ENCODE measurements at places on chromosomes 7 and 10. TPM values are rescaled to one million over a fixed set of nuclear protein-coding genes. Genes with fewer than 3 reads are reported as not detected.

The THSD7A gene
- total RNA-seq: 31.6 TPM

GRCh38 chr7:92034116-92034515 is 93.5 kb downstream of the AKAP9 start:
- DNase-seq: no peak

The ADAM12 gene
- total RNA-seq: 15.4 TPM

The METTL27 gene
- total RNA-seq: 0.41 TPM

DNA sequence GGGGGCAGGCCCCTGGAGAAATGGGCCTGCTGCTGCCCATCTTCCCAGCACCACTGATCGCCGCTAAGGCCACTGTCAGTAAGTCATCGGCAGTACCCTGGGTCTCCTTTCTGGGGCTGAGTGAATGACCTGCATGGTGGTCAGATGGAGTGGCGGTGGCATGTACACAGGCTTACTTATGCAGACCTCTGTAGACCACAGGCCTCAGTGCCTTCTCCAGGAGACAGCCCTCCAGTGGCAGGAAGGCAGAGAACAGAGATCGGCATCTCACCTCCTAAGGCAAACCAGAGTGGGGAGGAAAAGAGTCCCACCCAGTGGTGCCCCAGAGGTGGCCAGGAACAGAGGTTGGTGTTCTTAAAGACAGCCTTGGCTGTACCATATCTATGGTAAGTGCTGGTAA is 22.8 kb upstream of the LRRC4 start:
- no peak for DNase-seq

GRCh38 chr10:48252354-48252650 is 22.2 kb downstream of the FRMPD2 start:
- DNase-seq: no peak

DNA sequence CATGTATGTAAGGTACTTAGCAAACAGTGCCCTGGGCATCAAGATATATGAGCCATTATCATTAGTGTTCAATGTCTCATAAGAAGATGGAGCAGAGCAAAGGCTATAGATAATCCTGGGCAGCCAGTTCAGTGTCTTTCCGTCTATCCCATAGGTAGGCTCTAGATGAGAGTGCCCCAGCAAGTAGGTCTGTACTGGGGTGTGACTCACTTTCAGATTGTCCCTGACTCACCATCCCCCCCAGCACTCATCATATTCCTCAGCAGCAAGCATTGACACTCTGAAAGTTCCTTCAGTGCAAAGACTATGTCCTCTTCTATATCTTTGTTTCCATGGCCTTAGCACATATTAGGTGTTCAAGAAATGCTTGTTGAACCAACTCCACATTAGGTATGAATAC is 20.0 kb upstream of the FAM204A start:
- no peak for DNase-seq

- DNase-seq: no peak
Observed at GRCh38 chr7:150587551-150587950, 20.4 kb downstream of the GIMAP4 start.

The WIPF3 gene
- not detected for total RNA-seq

- no peak for DNase-seq
Observed at GRCh38 chr10:12412666-12413368, 63.5 kb downstream of the CAMK1D start.

The LZTS2 gene
- total RNA-seq: 109 TPM

Measured in glomerular endothelial cell (primary cell).